ENCODE measurements at places on chromosomes 11 and 22.

- DNase-seq, result no peak
Observed at GRCh38 chr11:36130401-36130800, 158.8 kb downstream of the COMMD9 start.

GRCh38 chr22:50074056-50074455, 11.2 kb downstream of the MLC1 start:
- DNase-seq, result no peak

DNA sequence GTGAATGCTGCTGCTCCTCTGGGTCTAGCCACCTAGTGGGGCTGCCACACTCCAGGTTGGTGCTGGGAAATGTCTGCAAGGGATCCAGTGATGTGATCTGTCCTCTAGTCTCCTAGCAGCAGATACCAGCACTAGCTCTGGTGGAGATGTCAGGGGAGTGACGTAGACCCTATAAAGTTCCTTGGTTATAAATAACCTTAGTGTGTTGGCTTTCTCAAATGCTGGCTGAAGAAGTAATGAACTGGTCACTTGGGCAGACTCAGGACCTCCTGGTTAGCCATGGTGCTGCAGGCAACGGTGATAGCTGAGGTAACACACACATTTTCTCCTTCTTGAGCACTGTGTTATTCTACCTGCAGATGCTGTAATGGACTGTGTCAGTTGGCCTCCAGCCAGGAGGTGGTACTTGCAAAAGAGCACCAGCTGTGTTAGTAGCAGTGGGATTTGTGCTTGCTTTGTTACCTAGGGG, 35.5 kb downstream of the BBOX1 start:
- DNase-seq, result no peak

GRCh38 chr11:125918140-125918840, 14.0 kb downstream of the DDX25 start:
- DNase-seq, result no peak

DNA sequence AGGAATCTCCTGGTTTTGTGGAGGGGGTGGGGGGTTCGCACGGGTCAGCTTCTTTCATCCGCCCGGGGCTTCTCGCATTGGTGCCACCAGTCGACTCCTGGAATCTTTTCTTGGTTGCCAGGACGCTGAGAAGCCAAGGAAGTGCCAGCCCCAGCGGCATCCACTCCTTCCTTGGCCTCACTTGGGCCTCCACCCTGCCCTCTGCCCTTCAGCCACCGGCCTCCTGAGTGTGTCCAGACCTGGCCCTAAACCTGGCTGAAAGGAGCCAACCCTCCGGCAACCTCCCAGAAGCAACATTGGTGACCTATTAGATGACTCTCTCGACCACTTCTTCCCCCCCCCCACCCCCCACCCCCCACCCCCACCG, 518 bp upstream of the GALNT18 start:
- DNase-seq, result no peak

DNA sequence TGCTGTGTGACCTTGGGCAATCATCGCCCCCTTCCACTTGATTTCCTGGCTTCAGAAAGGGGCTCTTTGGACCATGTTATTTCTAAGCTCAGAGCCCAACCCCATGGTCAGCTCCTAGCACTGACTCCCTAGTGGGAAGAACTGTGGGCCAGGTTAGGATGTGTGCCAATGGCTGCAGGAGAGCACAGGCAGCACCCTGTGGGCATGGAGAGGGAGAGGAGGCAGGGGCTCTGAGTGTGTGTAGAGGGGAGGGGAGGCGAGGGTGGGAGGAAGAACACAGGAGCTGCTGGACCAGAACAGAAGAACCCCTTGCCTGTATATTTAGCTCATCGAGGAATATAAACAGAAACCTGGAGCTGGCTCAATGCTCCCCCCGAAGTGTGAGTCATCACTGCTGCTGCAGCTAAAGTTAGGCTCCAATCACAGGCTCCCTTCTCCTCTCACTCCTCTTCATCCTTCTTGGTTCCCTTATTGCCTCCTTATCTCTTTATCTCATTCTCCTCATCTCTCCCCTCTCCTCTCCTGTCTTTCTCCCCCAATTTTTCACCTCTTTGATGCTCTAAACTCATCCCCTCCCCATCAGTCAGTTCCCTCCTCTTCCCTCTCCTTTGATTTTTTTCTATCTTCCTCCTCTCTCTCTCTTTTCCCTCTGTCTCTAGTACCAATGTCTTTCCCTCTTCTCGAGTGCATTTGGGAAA, 14.5 kb upstream of the RPS19BP1 start:
- no peak for DNase-seq

GRCh38 chr22:49515475-49515874, 312.2 kb downstream of the BRD1 start:
- DNase-seq, result no peak

DNA sequence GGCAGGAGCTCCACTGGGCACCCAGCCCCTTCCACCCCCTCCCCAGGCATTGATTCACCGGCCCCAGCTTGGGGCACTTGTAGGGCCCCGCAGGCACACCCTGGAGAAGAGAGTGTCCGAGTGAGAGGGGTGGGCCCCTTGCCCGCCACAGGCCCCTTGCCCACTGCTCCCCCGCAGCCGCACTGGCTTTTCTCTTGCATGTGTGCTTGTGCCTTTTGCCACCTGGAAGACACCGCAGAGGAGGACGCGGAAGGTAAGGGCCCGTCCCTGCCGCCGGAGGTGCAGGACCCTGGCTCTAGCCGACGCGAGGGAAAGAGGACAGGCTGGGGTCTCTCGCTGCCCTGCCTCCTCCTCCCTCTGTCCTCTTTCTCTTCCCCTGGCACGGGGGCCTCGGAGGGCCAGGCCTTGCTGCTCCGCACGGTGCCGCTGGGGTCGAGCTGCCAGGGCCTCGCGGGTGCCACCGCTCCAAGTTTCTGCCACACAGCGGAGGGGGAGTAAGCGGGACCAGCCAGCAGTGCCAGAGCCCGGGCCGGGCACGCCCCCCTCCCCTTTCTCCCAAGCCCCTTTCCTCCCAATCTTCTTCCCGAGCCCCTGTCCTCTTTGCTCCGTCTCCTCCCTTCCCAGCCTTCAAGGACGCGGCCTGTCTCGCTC, 9.5 kb downstream of the TNNT3 start:
- DNase-seq, result no peak

DNA sequence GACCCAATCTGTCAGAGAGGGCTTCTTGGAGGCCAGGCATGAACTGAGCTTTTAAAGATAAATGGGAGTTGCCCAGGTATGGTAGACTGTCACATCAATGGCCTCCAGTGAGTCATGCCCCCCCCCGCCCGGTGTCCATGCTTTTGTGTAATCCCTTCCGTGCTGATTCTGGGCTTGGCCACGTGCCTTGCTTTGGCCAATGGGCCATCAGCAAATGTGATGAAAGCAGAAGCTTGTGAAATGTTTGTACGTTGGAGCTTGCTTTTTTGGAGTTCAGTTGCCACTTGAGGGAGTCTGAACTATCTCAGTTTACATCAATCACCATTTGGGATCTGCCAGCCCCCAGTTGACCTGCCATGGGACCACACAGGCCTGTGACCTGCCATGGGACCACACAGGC, 4.3 kb upstream of the THY1 start:
- DNase-seq, result no peak

DNA sequence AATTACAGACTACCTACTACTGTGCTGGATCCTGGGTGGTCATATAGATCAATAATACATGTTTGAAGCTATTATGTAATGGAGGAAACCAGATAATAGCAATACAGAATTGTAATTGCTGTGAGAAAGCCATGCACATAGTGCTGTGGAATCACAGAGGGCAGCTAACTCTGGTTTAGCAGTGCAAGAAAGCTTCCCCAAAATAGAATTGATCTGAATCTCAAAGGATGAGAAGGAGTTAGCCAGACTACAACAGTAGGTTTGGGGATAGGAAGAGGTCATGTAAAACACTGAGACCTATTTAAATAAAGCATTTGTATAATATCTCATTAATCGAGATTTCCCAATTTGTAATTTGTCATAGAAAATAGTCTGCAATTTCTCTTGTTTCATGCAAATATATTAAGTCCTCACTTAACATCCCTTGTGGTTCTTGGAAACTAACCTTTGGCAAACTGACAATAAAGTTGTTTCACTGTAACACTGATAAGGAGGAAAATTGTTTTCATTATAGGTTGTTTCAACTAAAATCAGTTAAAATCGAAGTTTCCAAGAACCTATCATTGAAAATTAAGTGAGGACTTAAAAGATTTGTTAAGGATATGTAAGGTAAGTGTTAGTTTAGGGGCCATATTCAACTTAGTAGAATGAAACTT, 7.6 kb downstream of the C11orf58 start:
- DNase-seq, result no peak

DNA sequence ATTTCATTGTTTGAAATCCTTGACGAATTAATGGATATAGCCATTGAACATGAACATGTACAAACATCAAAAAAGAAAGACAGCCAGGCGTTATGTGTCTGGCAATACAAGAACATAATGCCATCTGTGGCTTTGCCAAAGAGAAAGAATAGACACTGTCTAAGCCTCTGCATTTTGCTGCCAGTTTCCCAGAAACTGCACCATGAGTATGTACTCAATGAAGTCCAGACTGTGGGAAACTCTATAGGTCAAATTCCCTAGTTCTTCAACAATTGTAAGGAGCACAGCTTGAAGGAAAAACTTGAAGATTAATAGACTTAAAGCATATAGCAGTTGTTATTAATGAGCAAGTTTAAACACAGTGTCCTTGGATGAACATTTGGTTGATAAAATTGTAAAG, 71.3 kb downstream of the BBOX1 start:
- DNase-seq, result no peak

DNA sequence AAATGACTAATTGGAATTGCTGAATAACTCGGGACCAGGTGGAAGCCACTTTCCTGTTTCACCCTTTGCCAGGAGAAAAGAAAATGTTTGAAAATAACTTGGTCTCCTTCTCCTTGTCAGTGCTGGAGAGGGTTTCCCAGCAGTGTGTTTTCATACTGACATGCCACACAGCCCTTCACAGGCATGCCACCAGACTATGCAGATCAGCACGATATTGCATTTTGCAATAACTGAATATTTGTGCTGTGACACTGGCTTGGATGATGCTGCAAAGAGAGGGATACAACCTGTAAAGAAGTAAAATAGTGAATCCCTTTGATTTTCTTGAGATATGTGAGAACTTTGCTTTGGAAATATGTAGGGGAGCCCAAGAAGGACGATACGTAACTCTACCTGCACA, 200.0 kb upstream of the NAV2 start:
- DNase-seq, result no peak

- DNase-seq, result no peak
Observed at GRCh38 chr11:99068832-99069231, 48.1 kb downstream of the CNTN5 start.

DNA sequence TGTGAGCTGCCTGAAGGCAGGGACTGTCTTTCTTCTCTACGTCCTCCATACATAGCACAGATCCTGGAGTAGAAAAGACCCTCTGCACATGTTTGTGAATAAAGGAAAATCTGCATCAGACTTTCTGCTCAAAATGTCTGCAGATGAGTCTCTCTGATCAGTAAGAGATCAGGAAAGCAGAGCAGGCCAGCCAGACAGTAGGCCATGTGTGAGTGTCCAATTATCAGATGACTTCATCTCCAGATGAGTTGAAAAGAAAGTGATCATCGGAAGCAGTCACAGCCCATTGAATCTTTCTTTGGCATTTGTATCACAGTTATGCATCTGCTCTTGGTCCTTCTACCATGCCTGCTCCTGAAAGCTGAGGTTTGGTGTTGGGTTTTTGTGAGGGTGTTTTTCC, 298.7 kb upstream of the NCAM1 start:
- no peak for DNase-seq

GRCh38 chr11:133156986-133157745, 375.1 kb downstream of the OPCML start:
- DNase-seq, result no peak

DNA sequence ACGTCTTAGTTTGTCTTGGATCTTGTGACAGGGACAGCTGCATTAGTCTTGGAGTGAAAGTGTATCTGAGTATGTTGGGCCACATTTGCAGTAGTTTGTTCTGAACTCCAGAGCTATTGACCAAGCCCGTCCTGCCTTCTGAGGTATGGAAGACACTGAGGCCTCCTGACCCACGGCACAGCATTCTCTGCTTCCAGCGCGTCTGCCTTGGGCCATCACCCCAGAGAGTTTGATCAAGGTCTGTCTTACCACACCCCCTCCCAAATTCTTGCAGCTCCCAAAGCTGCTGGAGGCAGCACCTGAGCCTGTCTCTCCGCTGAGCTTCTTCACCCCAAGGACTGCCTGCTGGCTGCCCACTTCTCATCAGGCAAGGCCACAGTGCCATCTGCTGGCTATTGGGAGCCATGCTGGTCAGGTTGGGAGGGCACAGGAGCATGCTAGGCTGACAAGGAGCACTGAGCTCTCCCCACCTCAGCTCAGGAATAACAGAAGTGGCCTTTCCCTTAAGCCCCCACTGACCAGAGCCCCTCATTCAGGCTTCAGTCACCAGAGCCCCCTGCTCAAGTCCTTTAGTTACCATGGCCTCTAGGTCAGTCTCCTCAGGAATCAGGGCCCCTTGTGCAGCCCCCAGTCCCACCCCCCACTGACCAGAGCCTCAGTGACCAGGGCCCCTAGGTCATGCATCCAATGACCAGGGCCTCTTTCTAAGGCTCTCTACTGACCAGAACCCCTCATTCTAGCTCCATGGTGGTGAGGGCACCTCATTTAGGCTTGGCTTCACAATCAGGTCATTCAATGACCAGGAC, 27.2 kb upstream of the SMPD1 start:
- peak; percentile 44 for DNase-seq

DNA sequence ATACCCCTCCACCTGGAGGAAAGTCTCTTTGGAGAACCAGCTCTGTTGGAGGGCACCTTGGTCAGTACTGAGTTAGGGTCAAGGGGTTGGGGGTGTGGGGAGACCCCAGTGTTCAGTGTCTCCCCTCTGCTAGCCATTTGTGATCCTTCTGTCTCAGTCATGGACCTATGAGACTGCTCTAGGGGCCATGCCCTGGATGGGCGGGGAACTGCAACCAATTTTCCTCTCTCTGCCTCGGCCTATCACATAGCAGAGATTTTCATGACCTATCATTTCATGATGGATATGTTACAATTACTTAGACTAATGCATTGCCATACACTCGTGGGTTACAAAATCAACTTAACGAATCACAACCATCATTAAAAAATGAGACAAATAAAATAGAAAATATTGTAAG, 7.4 kb downstream of the OTOG start:
- no peak for DNase-seq

- DNase-seq, result no peak
Observed at GRCh38 chr11:133531458-133531857, 843 bp downstream of the OPCML start.

- DNase-seq, result peak; percentile 99
Observed at GRCh38 chr22:37199103-37199759, 11.2 kb upstream of the C1QTNF6 start.

- DNase-seq, result no peak
Observed at GRCh38 chr11:13008625-13009475, at the start of gene RASSF10. Gene RASSF10, plus strand, starts transcription at chr11:13009316. Its CDS starts 261 bp downstream, at chr11:13009577.
